ENCODE measurements at places on chromosomes 7 and 10.

DNA sequence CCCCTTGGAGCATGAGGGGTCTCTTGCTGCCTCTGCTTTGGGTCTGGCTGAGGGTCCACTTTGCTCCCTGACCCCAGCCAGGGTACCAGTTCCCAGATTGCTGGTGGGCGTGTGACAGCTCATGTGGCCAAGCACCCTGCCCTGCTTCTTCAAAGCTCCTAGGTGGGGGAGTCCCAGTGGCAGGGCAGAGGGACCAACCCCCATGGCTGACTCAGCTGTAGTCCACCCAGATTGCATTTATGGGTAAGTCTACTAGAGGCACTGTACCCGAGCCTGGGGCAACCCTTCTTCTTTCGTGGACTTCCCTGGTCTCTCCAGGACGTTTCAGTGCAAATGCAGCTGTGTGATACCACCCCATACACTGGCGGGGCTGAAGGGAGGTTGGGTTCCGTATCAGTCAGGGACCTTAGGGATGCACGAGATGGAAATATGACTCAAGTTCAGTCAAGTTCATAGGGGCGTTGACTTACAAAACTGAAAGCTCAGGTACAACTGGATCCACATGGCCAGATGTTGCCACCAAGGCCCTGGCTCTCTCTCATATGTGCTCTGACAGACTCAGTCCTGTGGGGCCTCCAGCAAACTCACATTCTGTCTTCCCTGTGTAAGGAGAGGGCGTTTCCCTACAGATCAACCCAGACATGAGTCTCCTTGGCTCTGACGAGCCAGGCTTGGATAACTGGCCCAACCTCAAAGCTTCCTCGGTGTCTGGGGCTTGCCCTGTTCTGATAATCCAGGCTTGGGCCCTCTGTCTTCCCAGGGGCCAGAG is 13.6 kb downstream of the PTPRE start:
- no peak for DNase-seq

DNA sequence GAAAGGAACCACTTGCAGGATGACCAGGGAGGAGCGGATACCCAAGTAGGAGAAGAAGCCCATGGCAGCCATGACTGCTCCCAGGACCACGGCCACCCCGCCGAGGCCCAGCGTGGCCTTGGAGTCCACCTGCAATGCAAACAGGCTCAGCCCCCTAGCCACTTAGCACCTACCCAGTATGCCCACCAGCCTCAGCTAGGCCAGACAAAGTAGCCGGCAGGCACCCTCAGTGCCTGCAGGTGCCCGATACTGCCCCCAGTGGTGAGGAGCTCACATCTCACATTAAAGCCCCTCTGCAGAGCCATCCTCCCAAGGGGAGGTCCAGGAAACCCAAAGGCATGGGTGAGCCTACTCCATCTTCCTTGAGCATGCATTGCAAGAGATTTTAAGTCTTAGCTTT is 6.6 kb downstream of the NPC1L1 start:
- peak; percentile 57 for DNase-seq

GRCh38 chr7:71278257-71278656 is 146.3 kb downstream of the GALNT17 start:
- no peak for DNase-seq

DNA sequence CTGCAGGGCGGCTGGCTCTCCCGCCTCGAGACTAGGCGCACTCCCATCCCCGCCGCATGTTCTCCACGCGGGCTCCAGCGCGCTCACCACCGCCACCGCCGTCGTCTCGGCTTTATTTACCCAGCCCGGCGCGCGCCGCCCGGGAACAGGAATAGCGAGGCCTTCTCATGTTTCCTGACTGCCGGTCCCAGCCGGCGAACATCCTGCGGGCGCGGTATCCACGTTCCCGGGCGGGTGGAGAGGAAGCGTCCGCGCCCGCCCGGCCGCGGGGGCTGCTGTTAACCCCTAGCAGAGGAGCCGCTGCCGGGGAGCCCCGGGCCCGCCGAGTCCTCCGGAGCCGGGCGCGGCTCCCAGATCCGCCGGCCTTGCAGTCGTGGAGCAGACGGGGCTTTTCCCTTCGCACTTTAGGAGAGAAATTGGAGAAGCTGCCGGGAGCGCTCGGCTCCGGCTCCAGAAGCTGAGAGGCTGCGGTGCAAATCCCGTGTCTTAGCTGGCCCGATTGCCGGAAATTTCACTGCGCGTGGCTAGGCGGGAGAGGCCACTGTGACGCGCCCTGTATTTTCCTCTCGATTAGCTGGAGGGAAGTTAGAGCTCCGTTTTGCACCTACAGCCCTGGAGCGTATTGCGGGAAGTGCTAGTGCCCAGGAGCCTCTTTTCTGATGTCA is at the start of gene MKX:
Gene MKX (minus strand): TSS at position 88 of the 665 bp plus-strand sequence. CDS start 2,404 bp downstream, outside the sequence.
- DNase-seq = peak; percentile 21

DNA sequence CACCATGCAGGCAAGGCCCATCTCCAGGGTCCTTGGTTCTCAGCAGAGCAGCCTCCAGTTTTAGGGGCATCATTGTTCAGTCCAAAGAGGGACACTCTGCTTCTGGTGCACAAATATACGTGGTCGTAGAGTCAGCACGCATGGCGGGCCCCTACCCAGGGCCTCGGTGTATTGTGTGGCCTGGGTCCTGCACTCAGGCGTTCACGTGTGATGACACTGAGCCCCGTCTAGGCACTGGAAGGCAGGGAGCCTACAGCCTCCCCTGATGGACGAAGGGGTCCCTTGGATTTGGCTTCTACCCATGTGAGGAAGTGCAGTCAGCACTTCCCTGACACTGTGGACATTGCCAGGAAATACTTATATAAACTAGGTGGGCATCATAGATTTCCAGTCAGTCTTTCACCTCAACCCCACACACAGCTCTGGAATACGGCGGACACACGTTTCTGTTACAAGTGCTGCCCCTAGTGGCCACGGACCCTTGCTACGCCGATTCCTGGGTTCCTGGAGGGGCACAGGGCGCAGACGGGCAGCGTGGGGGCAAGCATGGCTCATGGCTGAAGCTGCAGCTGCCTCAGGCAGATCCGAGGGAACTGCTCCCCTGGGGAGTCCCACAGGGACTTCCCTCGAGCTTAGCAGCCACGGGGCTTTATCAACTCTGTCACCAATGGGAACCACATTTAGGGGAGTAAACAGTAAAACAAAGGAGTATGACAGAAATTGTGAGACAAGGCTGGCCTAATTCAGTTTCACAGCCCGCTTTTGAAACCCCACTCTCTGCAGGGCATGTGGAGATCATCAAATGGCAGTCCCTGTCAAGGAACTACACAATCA is 25.4 kb downstream of the AIFM2 start:
- DNase-seq = no peak

DNA sequence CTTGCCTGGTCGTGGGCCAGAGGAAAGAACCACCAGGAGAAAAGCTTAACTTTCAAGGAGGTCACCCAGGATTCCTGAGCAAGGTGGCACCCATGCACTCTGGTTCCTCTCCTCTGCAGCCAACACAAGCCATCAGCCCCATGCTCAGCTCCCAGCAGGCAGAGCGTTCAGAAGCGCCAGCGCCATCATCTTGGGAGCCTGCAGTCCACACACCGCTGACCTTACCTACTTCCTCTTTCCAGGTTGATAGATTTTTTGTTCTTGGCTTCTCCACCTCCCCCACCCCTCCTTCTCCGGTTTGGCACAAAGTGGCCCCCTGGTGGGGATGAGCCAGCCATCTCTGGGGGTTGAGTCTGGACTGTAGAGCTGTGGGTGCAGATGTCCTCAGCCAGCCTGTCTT is 1.7 kb upstream of the WDR86 start:
- no peak for DNase-seq

DNA sequence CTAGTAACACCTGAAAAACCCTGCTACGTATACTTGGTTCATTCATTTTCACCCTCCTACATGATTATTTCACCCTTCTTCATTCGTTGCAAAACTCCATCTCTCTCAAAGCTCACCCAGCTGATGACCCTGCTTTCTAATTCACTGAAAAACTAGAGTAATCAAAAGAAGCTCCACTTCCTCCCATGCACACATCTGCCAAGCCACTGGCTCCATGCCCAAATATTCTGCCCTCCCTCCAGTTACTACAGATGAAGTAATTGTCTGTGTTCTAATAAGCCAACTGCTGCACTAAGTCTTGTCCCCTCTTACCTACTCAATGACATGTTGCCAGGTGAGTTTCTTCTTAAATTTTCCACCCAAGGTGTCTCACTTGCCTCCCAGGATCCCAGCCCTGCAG is 96.9 kb upstream of the CCDC71L start:
- DNase-seq = no peak

GRCh38 chr7:130793855-130794618 is 60.0 kb upstream of the KLF14 start:
- DNase-seq = no peak

DNA sequence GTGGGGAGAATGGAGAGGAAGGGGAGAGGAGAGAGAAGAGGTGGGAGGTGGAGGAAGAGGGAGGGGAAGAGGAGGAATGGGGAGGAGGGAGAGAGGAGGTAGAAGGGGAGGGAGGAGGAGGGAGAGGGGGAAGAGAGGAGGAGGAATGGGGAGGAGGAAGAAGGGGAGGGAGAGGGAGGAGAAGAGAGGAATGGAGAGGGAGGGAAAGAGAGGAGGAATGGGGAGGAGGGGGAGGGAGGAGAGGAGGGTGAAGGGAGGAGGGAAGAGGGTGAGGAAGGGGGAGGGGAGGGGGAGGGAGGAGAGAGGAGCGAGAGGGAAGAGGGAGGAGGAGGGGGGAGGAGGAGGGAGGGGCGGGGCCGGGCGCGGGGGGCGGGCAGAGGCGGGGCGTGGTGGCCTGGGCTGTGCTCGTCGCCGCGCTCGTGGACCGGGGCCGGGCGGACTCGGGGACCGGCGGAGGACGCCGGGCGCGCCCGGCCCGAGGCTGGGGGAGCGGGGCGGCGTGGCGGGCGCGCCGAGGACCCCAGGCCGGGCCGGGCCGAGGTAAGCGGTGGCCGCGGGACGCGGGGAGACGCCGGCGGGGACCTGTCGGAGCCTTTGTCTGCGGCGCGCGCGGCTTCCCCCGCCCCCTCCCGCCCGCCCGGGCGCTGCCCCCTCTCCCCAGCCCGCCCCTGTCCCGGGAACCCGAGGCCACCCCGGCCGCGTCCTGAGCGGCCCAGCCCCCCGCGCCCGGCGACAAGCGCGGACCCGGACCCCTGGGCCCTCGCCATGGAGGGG is at the start of gene SLC29A4:
Gene SLC29A4 (plus strand): TSS at position 401 of the 774 bp plus-strand sequence. CDS start 4,874 bp downstream, outside the sequence.
- no peak for DNase-seq

DNA sequence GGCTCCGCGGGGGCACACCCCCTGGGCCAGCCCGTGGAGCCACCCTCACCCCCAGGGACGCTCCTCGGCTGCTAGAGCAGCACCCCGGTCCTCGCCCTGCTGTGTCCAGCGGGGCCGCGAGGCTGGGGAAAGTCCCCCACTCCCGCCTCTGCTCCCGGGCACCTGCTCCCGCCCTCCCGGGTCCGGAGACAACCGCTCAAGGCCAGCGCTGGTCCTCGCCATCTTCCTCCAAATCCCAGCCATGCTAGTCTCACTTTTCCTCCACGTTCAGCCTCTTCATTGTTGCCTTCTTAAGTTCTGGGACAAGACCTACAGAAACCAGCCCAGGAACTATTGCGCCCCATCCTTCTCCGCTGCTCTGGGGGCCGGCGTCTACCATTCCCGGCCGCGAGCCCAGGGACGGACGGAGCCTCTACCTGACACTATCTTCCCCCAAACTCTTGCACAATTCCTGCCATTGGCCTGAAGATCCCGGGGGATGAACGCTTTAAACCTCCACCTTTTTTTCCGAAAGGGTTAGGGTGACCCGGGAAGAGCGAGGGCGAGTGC is 4.8 kb upstream of the KCP start:
- DNase-seq = no peak
